Stimulated activated CD8-positive, alpha-beta memory T cell treated with anti-CD3 and anti-CD28 coated beads, Interleukin-2, amount 100 ng/mL, for 48 hours (primary cell): ENCODE measurements at places on chromosomes 11 and 22.

DNA sequence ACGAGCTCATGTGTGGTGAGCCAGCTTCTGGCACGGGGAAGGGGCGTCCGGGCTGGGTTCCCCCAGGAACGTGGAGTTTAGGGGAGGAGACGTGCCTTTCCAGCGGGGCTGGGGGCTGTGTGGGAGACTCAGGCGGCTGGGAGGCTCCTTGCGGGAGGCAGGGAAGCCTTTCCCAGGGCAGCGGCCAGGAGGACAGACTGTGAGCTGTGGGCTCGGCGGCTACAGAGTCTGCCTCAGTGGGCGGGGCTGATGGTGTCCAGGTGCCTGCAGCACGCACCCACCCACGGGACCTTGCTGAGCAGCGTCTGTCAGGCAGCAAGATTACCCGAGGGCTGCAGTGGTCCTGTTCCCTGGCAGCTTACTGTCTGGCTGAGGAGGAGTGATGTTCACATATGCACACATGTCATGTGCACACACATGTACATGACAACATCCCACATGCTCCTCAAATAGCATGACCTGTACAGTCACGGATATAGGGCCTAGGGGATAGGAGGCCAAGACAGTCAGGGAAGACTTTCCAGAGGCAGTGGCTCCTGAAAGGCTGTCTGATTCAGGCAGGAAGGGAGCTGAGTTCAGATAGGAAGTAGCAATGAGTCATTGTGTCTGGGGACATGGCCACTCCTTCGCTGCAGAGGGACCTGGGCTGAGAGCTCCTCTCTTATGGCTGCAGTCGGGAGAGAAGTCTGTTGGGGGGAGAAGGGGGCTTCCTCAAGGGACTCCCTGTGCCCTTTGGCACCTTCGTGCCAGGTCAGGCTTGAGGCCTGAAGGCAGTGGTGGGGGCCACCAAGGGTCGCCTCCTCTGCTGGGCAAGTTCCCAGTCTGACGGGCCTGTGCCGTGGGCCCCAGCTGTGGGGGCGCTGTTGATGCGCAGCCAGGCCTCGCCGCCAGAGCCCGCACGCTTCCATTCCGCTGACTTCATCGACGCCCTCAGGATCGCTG is 23.3 kb upstream of the PPP6R3 start:
- DNase-seq, result no peak

DNA sequence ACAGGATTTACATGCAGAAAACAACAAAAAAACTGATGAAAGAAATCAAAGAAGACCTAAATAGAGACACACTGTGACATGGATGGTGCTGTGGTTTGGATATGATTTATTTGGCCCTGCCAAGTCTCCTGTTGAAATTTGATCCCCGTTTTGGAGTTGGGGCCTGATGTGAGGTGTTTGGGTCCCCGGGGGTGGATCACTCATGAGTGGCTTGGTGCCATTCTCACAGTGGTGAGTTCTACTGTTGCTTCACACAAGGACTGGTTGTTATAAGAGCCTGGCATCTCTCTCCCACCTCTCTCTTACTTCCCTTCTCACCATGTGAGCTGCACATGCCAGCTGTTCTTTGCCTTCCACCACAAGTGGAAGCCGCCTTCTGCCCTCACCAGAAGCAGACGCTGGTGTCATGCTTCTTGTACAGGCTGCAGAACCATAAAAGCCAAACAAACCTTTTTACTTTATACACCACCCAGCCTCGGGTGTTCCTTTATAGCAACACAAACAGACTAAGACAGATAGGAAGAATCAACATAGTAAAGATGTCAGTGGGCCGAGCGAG is 7.8 kb upstream of the RTL6 start:
- DNase-seq, result no peak

DNA sequence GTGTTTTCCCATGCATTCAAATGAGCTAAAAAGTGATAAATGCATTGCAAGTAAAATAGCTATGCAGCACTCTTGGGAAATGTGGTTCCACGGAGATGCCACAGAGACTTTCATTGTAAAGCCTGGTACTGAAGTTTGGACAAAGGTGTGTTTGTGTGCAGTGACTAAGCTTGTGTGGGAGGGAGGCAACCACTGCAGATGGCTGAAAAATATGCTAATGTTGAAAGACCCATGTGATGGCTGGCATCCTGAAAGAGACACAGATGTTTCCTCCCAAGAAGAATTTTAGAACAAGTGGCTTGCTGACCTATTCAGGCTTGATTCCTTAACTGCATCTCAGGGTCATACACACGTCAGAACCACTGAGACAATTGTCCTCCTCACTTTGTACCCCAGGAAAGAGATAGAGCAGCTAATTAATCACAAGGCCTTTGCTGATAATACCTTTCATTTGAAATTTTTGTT is 73.8 kb downstream of the FAM76B start:
- peak; percentile 26 for DNase-seq

DNA sequence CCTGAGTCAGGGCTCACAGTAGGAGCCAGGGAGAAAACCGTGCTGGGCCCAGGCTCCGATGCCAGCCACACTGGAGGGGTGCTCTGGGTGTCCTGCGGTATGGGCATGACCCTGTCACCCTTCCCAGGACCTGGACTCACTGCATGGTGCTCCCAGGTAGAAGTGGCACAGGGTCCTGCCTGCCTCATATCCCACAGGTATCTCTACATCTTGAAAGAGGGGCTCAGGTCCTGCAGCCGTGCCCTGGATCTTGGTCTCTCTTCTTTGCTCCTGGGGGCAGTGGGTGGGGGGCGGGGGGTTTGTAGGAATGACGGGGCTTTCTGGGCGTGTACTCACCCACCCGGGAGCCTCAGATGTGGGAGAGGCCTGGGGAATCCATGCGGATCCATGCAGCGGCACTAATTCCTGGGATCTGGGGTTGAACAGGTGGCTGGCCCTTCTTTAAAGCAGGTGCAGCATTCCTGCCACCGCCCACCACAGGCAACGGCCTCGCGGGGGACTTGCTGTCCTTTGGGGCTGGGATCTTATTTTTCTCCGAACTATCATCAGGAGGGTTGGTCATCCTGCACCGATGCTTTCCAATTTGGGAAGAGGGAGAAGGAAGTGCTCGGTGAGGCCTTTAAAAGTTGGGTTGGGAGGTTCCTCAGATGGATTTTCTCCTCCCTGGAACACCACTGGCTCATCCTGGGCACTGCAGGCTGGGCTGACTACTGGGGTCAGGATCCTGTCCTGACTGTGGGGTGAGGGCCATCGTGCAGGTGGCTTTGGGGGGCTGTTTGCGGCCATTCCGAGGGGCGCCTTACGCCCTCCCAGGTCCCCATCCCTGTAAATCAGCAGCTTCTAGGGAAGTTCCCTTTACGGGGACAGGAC is 886.4 kb downstream of the BRD1 start:
- no peak for DNase-seq
